Fibroblast of skin of back (primary cell): ENCODE measurements at places on chromosomes 4 and X.

DNA sequence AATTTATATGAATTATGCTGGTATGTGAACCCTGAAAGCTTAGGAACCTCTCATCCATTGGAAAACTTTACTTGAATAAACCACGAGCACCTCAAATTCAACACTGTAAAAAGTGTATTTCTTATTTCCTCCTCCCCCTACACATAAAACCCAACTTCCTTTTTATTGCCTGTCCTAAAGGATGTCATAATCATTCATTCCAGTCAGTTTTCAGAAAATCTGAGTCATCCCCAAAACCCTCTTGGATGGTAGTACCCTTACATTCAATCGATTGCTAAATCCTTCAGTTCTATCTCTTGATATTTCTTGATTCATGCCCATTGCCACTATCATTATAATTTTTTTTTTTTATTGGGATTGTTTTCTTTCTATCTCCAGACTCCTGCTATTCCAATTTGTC, 91.1 kb upstream of the ATP8A1 start:
- no peak for DNase-seq

DNA sequence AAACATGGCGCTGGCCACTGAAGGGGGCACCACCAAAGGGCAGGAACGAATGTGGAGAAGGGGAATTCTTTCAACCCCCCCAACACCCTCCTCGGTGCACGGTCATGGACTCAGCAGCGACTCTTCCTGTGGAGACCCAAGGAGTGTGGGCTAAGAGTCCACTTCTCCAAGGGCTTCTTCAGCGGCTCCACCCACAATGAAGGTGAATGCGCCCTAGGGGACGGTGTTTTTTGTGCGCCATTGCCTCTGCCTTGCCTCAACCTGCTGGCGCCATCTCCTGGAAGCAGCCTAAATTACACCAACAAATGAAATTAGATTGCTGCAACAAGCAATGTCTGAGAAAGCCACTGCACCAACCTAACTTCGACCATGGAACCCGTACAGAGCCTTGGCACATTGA, 169.2 kb upstream of the MAGEB18 start:
- peak; percentile 11 for DNase-seq

DNA sequence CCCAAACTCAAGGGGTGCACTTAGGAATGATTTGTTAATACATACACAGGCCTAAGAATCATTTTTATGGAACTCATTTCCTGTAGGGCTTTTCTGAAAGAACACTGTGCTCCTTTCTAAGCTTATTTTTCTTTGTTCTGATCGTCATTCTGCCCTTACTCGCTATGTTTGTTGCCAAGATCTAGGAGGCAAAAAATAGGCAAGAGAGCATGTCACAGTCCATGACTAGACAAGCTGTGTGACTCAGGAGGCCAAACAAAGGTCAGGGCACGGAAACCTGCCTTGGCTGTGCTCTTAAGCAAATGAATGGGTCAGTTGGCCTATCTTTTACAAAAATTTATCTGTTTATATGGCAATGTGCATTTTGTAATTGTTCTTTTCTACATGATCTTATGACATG, 42.5 kb upstream of the C1GALT1C1 start:
- peak; percentile 79 for DNase-seq

- DNase-seq = no peak
Observed at GRCh38 chr4:61532336-61533000, 332.3 kb downstream of the ADGRL3 start.

GRCh38 chr4:118765399-118765798, 70.5 kb downstream of the SEC24D start:
- DNase-seq = peak; percentile 98

- no peak for DNase-seq
Observed at GRCh38 chr4:136463941-136464340, 1068.4 kb downstream of the PCDH18 start.

GRCh38 chr4:99934891-99935290, 11.5 kb downstream of the DNAJB14 start:
- DNase-seq = no peak

DNA sequence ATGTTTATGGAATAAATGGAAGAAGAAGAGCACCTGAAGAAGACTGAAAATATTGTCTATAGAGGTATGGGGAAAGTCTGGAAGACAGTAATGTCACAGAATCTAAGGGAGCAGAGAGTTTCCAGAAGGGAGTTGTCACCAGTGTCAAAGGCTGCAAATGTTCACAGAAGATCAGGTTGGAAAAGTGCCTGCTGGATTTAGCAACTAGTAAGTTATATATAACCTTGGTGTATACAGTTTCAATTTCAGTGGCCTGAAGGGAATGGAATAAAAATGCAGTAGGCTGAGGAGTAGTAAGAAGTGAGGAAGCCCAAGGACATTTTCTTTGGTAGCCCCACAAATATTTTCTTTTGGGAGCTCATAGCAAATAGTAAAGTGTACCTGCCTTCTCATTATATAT, 107.2 kb downstream of the SATL1 start:
- DNase-seq = no peak

GRCh38 chrX:66005830-66006449, 33.9 kb downstream of the VSIG4 start:
- no peak for DNase-seq

DNA sequence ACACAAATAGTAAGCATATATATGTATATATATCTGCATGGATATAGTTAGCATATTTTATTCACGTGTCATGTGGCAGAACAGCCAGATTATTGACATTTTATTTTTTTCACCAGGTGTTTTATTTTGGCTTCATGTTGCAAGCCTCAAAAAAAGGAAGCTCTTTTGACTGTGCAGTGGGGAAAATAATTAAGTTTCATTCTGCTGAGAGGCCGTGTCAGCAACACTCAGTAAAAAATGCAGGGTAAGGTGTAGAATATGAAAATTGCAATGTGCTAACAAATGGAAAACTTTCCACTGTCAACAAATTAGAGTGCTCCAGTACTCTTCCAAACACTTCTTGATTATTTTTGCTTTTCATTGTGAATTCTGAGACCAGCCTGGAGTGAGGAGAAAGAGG, 511.5 kb downstream of the GLUD2 start:
- DNase-seq = no peak
